SJSA1 (cell line): ENCODE measurements at places on chromosomes 2 and 18.

DNA sequence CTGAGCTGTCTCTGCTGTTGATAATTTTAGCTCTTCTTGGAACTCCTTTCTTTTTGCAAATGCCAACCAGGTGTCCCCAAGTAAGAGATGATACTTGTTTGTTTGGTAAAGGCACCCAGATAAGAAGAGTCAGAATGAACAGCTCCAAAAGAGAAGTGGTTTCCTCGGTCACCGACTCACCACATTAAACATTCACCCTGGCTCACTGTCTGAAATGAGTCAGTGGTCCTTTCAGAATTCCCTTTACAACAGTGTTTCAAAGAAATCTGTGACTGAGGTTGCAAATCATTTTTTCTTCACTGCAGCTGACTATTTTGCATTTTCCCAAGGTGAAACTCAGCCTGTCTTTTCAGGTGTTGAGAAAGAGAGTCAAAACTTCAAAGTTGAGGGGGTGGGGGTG lies 16.2 kb upstream of the CXCR4 start:
- no peak for DNase-seq

DNA sequence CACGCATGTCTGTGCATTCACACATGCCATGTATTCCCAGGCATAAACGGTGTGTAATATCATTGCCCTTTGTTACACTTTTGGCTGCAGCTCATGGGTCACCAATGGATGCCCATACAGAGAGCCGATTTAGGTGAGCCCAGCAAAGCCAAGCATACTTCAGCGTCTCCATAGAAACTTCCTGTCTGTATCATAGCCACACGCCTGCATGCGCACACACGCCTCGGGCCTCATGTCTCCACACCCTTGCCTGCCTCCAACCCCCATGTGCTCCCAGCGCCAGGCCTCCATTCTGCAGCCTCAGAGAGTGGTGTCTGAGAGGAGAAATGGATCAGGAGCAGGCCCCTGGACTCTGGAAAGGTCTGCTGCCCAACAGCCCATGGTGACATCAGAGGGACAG lies 33.5 kb upstream of the SELENOI start:
- DNase-seq, result no peak

DNA sequence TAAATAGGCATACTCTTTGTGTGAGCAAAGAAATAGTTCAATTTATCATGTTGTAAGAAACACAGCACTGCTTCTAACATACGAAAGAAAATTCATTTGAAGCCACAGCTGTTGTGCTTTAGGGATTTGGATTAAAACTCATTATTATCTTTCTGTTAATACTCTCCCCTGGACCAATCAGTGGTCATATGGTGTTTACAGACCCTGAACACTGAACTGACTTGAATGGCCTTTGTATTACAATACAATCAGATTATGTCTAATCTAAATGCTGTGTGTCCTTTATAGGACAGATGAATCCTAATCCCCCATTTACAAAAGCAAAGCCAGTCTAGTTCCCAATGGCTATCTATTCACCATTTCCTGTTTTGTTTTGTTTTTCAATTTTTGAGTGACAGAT lies 36.5 kb downstream of the ZNF385B start:
- no peak for DNase-seq

DNA sequence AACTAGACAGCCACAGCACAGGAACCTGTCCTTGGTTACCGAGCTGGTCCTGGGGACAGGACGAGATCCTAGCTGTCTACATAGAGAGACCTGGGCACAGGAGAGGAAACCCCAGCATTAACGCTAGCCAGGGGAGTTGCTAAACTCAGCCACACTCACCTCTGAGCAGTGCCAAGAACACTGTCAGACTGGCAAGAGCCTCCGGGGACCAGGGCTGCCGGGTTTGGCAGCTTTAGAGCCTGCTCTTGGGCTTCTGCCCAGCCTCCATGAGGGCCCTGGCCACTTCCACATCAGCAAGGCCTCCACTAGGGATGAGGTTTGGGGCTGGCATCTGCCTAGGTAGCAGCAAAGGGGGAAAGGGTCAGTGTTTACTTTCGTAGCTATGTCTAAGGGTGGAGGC lies 6.7 kb downstream of the TMBIM1 start:
- no peak for DNase-seq

DNA sequence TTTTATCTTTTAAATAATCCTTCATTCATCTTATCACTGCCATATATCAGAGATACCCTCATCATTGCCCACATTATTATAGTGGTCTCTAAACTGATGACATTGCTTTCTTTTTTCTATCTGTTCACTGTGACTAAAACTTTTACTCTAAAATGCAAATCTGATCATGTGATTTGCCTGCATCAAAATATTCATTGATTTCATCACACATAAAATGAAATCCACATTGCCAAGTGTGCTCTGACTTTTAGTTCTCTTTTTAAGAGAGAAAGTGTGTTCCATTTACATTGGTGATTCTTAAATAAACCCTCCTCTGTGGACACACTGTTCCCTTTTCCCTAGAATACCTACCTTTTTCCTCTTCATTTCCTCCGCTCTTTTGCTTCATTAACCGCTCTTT lies 7.5 kb downstream of the REL start:
- DNase-seq, result no peak

DNA sequence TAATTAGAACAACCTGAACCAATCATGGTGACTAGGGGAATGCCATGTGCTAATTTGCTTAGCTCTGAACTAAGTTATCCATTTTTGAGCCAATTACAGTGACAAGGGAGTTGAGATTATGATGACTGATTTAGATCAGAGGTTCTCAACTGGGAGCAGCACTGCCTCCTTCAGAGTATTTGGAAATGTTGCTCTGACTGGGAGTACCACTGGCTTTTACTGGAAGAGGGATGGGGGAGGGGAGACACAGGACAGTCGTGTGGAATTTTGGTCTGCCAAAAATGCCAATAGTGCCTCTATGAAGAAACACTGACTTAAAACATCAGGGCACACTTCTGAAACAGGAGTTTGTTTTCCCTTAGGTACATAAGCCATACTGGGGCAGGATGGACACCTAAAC lies 48.1 kb upstream of the VPS54 start:
- DNase-seq, result no peak
